ENCODE measurements at places on chromosomes 3 and 15.

- no peak for DNase-seq
Measured at GRCh38 chr3:81758275-81758674, 3.2 kb downstream of the GBE1 start.

- no peak for DNase-seq
Measured at GRCh38 chr15:33533197-33533596, 222.4 kb downstream of the RYR3 start.

- peak; percentile 77 for DNase-seq
Measured at GRCh38 chr3:115146418-115147328, at the start of gene ZBTB20. Gene ZBTB20 (minus strand): TSS chr3:115147288.

DNA sequence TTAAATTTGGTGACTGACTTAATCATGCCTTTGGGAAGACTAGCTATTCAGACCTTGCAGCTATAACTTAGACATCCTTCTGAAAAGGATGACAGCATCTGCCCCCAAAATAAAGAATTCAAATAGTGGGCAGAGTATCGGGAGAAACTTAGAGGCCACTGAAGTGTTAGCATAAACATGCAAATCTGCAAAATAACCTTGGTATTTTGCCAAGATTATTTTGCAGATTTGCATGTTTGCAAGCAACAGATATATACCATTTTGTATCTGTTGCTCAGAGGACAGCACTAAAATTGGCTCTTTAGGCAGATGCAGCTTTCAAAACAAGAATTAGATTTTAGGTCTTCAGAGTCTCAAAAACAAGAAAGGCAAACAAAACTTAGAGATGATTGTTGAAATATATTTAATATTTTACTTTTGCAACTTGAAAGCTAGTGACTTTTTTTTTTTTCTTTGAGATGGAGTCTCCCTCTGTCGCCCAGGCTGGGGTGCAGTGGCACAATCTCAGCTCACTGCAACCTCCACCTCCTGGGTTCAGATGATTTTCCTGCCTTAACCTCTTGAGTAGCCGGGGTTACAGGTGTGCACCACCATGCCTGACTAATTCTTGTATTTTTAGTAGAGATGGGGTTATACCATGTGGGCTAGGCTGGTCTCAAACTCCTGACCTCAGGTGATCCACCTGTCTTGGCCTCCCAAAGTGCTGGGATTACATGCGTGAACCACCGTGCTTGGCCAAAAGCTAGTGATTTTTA, 47.8 kb downstream of the KBTBD8 start:
- DNase-seq, result no peak

- DNase-seq, result no peak
Measured at GRCh38 chr15:85890620-85890980, 95.9 kb upstream of the KLHL25 start.

- DNase-seq, result peak; percentile 24
Measured at GRCh38 chr3:184334470-184335158, 2.8 kb upstream of the FAM131A start.

GRCh38 chr3:126083511-126083912, 412 bp downstream of the SLC41A3 start:
- DNase-seq, result no peak

DNA sequence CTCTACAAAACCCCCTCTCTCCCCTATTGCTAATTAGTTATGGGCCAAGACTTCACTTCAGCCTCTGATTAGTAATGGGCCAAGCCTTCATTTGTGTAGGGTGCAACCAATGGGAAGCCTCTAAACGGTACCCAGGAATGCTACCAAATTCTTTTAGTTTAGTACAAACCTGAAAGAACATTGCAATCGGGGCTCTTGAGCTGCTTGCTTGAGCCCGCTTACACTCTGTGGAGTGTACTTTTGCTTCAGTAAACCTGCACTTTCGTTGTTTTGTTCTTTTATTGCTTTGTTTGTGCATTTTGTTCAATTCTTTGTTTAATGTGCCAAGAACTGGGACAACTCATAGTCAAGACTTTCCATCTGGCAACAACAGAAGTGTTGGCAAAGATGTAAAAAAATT, 26.2 kb downstream of the DNAAF4 start:
- DNase-seq, result no peak

- no peak for DNase-seq
Measured at GRCh38 chr3:135197246-135197645, 402.2 kb downstream of the EPHB1 start.

DNA sequence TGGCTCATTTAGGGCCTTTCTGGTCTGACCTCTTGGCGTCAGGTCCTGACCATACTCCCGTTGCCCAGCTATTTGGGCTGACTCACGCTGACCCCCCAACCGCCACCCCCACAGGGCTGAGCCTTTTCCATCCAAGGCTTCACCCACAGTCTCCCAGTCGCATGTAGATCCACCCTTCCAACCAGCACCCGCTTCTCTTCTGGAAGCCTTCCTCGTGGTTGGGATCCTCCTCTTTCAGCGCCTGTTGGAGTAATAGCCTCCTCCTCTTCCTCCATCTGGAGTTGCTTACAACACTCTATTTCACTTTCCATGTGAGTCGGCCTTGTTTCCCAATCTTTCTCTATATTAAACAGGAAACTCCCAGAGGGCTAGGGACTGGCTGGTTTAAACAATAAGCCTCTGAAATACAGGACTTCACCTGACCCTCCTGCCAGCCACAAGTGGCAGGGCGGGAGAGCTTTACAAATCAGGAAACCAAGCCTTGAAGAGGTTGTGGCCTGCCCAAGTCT, 2.1 kb upstream of the ALAS1 start:
- DNase-seq, result no peak

- no peak for DNase-seq
Measured at GRCh38 chr3:154538566-154539360, 108.8 kb upstream of the GPR149 start.

DNA sequence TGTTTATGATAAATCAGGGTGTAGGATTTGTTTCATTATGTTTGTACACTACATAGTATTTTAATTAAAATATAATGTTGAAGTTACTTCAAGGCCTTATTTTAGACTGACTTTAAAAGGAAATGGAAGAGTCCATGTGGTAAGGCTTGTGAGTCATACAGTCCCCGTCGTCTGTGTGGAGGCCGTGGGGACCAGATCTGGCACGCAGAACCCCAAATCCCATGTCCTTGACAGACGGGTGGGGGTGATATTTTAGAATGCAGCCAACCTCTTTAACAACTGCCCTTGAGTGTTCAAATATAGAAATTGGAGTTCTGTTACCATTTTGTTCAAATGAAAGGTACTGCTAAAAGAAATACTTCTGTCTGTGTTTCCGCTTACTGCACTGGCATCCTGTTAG, 35.8 kb downstream of the ABHD17C start:
- no peak for DNase-seq

DNA sequence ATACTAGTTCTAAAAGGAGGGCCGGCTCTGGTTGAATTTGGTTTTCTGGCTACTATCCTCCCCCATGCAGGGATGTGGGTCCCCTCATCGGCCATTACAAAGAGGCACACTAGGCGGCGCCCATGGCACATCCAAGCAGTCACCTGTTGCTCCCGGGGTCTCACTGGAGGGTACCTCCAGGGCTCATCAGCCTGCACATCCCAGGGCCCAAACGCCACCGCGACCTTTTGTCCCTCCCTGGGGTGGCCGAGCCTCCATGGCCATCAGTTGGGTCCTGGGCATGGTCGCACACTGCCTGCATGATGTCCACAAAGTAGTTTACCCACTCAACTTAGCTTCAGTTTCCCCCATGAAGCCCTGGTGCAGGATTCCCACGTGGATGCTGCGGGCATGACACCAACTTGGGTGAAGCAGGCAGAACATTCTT, 28.3 kb downstream of the IDH3A start:
- DNase-seq, result peak; percentile 29

- DNase-seq, result no peak
Measured at GRCh38 chr3:2536575-2536974, 437.9 kb downstream of the CNTN4 start.

DNA sequence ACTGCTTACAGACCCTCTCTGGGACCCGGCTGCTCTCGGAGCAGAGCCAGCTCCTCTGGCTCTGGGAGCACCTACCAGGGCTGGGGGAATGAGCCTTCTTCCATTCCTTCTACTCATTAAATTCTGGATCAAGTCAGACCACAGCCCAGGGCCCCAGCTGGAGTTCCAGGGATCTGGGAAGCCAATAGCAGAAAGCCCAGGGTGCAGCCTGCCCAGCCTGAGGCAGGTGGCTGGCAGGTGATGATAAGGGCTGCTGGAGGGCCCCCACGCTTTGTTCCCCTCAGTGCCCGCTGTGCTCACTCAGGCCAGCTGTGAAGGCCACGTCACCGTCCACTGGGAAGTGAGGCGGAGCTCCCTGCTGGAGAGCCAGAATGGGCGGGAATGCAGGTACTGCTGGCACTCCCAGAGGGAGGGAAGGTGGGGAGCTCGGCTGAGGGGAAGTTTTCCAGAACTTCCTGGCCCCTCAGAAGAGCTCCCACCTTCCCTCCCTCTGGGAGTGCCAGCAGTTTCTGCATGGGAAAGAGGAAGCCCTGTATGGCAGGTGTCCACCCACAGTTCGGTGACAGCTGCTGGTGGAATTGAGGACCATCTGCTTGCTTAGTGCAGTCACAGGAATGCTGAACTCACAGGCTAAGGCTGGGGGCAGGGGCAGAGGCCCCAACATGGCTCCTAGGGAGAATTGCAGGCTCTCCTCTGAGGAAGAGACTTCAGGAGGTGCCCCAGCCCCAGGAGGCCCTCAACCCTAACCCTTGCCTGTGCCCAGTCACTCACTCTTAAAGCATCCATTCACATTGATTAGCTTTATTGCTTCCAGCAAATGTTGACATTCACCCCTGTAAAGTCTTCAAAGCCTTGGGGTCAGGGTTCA, 12.6 kb upstream of the RTP3 start:
- DNase-seq, result no peak

DNA sequence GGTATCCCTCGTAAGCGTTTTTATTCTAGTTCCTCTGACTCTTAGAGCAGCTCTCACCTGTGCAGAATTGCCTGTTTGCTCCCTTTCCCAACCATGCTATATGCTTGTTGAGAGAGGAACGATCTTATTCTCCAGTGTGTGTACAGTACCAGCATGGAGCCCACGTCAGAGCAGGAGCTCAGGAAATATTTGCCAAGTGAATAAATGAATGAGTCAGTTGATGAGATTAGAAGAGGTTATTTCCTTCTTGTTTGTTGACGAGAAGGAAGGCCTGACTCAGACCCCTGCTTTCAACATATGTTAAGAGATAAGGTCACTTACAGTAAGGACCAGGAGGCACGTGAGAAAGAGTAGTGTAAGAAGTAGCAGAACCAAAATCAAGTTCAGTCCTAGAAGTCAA, 106.3 kb upstream of the ABHD17C start:
- DNase-seq, result no peak

- no peak for DNase-seq
Measured at GRCh38 chr3:137471130-137471529, 293.0 kb upstream of the SOX14 start.

DNA sequence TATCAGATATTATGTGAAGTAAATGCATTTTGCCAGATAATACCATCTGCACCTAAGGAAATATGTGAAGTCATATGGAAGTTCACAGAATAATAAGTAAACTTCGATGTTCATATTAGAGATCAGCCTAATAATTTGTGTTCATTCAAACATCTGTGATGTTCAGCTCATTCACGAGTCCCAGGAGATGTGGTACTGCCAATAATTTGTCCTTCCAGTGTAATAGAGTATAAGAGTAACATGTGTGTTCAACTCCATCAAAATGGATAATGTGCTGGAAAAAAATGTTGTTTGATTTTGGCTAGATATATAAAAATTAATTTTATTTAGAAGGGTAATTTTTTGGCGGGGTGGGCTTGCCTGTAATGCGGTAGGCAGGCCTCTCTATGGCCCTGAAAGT, 75.4 kb upstream of the ARL6 start:
- DNase-seq, result no peak

GRCh38 chr3:53845881-53846133, 412 bp downstream of the CHDH start:
- DNase-seq, result no peak

- no peak for DNase-seq
Measured at GRCh38 chr15:66221126-66221525, 32.4 kb downstream of the MEGF11 start.

GRCh38 chr3:97089621-97090020, 275.2 kb downstream of the EPHA6 start:
- no peak for DNase-seq

GRCh38 chr15:74311734-74312444, 55.6 kb downstream of the CYP11A1 start:
- DNase-seq, result no peak

DNA sequence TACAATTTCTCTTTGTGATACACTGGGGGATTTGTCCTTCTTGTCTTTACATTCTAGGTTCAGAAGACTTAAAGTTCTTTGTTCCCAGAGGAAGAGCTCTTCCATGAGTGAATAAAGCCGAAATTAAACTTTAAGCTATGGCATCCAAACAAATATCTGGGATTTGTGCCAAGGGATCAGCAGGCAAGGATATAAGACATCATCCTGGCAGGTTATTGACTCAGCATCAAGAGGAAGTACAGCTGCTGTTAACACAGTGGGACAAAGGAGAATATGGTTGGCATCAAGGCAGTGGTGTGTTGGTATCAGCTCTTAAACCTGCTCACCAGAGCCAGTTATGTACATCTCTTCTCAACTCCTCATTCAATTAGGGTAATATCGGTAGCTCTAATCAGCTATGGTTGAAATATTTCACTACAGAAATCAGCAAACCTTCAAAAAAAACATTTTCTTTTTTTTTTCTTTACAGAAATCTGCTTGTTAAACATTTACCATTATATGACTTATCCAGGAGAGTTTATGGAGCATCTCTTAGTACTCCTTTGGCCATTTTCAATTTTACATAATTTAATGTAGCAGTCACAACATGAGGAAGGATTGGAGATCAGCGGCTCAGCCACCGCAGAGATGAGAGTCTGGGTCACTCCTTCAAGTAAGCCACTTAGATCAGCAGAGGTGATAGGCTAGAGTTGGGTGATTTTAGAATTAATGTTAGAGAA, 1198.6 kb upstream of the EPHA6 start:
- no peak for DNase-seq

GRCh38 chr15:51758645-51759044, 7.2 kb downstream of the TMOD2 start:
- DNase-seq, result no peak

- DNase-seq, result no peak
Measured at GRCh38 chr15:64740311-64741170, 34.8 kb downstream of the RBPMS2 start.

- DNase-seq, result peak; percentile 13
Measured at GRCh38 chr3:143081844-143082778, 37.5 kb upstream of the CHST2 start.

GRCh38 chr3:189353988-189354889, 182.5 kb downstream of the TPRG1 start:
- no peak for DNase-seq
